ENCODE measurements at places on chromosomes 7 and 10.

DNA sequence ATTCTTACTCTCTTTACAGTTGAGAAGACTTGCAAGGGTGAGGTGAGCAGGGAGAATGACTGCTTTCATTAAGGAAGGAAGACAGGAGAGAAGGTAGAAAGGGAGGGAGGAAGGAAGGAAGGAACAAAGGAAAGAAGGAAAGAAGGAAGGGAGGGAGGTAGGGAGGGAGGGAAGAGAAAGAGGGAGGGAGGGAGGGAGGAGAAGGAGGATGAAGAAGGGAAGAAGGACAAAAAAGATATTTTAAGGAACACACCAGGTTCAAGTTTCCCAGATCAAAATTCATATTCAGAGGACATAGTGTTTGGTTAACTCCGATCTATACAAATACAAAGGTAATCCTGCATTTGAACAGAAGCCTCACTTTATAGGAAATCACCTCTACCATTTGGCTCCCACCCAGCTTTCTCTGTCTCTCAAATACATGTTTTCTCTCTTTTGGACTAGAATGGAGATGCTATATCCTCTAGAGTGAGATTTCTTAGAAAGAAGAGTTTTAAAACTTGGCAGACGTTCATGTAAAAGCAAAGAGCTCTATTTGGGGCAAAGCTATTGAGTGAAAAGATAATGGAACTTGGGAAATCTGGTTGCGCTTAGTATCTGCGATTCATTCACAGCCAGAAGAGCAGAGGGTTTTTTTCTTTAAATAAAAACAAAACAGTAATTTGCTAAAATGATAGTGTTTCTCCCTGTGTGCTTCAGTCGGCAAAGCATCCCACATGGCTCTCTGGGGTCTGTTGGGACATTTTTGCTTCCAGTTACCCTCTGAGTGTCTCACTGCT is 261.9 kb upstream of the LYZL1 start:
- DNase-seq, result no peak

DNA sequence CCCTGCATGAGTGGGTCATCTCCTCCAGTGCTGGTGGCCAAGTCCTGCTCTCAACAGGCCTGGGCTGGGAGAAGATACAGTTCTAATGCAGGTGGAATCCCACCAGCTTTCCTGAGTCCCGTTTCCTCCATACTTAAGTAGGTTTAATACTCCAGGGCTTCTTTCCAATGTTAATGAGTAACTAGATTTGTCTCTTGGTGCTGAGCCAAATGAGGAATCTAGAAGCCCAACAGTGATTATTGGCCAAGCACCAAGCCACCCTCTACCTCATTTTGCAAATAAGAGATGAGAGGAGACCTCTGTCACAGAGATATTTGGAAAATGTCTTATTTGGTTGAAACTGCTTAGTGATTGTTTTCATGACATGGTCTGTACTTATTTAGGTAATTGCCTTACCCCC is 37.1 kb downstream of the STARD3NL start:
- DNase-seq, result no peak

DNA sequence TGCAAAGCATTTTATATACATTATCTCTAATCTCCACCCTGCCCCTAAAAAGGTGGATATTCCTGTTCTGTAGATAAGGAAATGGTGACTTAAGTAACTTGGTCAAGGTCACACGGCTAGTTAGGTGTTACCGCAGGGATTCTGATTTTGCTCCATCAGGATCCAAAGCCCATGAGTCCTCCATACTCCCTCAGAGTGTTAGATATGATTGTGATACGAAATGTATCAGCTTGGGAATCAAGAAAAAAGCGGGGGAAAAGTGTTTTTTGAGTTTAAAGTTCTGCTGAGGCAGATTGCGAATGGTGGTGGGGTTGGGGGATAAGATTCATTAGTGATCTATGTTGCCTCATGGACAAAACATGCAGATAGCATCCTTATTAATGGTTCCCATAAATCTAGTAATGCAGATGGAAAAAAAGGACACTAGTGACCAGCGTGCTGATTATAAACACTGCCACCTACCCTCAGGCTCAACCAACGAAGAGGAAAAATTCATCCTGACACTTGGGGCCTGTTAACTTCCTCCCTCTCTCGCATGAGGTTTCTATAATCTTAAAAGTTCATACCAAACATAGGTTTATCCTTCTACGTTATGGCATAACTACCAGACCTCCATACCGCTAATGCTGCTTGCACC is 2.3 kb downstream of the ICA1 start:
- DNase-seq, result no peak

GRCh38 chr10:97335188-97335619 is 675 bp upstream of the FRAT2 start:
- no peak for DNase-seq

- DNase-seq, result no peak
Observed at GRCh38 chr10:80146918-80147317, 14.4 kb downstream of the PLAC9 start.

DNA sequence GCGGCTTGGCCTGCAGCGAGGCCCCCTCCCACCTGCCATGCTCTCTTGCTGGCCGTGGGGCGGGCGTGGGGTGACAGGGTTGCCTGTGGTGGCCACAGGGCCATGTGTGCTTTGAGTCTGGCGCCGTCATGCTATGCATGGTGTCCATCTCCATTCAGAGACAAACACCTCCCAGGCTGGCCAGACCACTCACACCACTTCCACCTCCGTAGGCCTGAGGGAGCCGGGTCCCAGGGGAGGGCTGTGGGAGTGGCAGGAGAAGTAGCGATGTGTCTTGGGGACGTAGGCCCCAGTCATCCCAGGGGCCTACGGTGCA is 65.5 kb downstream of the DNAJB6 start:
- no peak for DNase-seq

- no peak for DNase-seq
Observed at GRCh38 chr10:119231654-119232053, 24.3 kb downstream of the GRK5 start.

GRCh38 chr7:139453673-139454321 is 29.7 kb downstream of the KLRG2 start:
- no peak for DNase-seq

GRCh38 chr10:18000601-18001000 is 48.9 kb downstream of the SLC39A12 start:
- DNase-seq, result no peak

DNA sequence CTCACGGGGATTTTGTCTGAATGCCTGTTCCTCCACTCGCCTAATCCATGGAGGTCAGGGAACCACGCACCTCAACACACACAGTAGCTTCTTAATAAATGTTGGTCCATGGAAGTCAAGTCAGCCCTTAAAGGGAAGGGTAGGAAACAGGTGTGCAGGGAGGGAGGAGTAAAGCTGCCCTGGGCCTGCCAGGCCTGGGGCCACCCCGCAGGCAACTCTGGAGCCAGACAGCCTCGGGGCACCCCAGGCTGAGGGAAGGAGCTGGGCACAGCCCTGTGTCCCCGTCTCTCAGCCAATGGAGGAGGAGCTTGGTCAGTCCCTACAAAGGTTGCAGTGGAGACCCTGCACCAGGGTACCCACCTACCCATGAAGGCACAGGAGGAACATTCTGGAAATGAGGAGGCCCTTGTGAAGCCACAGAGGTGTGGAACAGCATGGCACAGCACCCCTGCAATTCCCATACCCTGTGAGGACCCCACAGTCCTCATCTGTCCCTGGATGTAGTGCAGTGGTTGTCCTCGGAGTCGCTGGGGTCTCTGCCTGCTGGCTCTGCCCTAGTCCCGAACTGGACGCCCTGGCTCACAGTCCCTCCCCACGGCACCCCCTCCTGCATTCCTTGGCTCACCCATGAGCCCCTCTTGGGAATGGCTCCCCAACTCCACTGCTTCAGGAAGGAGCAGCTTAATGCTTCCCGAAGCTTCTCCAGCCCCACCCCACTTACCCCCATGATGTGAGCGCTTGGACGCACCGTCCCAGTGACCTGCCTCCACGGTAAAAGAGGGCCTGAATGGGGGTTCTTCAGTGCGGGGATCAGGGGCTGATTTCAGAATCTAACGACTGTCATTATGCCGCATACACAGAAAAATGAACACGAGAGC is 79.2 kb upstream of the INSIG1 start:
- no peak for DNase-seq

DNA sequence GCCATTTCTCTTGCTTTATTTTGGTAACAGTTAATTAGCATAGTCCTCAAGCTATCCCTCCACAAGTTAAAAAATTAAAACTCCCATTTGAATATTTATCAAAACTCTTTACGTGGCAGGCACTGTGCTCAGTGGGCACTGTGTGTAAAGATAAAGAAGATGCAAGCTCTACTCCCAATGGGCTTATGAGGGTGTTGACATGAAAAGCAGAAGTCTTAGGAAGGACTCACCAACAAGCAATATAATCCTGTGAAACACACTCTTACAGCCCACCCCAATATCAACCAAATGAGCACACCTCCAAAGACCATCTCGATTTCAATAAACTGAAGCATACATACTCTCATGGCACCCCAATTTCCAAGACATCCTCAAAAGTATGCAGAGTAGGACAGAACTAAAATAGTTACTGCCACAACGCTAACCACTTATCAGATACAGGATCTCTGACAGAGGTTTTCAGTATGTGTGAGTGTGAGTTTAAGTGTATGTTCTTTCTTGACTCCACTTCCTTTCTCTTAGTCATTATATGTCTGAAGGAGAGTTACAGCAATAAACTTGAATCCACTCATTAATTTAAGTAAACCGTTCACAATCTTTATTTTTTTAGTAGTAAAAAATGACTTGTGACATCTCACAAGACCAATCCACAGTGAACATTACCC is 120.0 kb downstream of the PDE1C start:
- DNase-seq, result no peak

DNA sequence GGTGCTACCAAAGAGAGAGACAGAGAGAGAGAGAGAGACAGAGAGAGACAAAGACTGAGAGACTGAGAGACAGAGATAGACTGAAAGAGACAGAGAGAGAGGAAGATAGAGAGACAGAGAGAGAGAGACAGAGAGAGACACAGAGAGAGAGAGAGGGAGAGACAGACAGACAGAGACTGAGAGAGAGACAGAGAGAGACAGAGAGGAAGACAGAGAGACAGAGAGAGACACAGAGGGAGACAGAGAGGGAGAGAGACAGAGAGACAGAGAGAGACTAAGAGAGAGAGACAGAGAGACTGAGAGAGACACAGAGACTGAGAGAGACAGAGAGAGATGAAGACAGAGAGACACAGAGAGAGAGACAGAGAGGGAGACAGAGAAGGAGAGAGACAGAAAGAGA is 91.2 kb downstream of the SFMBT2 start:
- DNase-seq, result no peak

DNA sequence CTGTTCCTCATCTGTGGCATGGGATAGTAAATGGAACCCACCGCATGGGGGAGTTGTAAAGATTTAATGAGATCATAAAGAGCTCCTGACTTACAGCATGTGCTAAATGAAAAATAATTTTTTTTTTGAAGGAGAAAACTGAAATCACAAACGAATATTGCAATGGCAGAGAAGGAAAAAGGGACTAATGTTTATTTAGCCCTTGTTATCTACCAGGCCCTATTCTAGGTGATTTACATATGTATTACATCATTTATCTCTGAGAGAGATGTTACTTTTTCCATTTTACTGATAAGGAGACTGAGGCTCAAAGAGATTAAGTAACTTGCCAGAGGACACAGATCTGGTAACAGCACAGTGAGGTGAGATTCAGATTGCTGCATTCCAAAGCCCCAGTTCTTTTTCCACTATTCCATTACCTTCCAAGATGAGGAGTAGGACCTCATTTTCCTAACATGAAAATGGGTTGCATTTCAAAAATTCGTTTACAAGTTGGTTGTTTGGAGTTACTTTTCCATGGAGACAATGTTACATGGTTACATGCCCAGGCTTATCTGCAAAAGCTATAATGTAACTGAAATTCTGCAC is 28.6 kb downstream of the VCL start:
- no peak for DNase-seq

- no peak for DNase-seq
Observed at GRCh38 chr7:156989766-156990535, 20.5 kb downstream of the MNX1 start.

DNA sequence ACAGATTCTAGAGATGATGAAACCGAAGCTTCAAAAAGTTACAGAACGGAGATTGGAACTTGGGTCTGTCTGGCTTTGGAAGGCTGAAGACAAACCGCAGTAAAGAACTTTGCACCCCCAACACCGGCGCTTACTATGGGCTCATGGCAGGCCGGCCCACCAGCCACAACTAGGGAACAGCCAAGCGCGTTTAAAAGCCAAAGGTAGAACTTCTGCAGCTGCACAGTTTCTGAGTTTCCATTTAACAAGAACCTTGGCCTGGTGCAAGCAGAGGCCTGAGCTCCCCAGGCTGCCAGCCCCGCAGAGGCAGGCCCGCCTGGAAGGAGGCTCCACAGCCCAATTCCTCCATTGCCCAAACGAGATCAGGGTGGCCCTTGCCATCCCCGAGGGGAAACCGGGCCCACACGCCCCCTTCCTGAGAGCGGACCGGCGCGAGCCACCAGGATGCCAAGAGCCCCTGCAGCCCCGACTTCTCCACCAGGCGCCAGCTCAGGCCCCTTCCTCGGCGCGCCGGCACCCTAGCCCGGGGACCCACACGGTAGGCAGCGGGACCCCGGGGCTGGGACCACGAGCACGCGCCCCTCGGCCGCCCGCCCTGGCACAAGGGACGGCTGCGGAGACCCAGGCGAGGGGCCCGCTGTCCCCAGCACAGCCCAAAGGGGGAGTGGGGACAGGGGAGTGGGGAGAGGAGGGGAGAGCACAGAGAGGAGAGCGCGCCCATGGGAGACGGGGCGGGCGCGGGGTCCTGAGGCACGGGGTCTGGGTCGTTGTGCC is 566 bp downstream of the MAD1L1 start:
- DNase-seq, result peak; percentile 51

DNA sequence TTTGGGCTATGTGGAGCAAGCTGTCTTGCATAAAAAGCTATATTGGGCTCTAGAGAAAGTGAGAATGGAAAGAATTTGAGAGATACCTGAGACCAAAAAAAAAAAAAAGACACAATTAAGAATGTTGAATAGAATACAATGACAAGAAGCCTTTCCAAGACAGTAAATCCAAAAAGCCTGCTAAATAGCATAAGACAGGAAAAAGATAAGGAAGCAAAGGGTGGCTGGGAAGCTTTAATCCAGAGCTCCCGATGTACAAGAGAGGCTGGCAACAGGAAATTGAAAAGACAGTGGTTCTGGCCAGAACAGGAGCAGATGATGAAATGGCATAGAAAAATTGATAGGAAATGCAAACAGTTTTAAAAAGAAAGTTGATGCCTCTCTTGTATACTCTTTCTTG is 174.9 kb downstream of the CACNA2D1 start:
- DNase-seq, result no peak

DNA sequence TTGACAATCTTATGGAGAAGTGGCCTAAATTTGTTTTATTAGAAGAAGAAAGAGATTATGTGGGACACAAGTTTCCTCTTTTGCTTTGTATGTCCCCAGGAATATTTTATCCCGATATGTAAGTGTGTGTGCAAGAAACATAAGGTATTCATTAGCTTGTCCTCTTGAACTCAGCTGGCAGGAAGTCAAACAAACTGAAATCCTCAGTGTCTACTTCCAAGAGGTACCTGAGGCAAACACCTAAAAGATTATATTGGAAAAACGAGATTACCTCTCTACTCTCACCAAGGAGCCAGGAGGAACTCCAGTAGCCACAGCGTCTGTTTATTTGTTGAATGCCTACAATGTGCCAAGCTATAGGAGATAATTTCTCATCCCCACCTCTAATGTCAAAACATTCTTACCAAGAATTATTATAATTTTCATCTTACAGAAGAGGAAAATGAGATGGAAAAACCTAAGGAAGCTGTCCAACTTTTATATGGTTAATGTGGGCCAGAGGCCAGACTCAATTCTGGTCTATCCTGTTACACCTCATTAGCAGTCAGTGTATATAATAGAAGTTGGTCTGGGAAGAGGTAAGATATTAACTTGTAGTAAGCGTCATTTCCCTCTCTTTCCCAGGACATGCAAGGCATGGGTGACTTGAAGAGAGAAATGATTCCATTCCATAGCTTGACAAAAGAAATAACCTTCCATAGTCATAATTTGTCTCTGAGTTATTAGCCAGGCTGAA is 692.7 kb downstream of the MAGI2 start:
- no peak for DNase-seq

All from hepatic stellate cell (primary cell).